ENCODE measurements at places on chromosomes 16 and 17.

GRCh38 chr17:79970576-79971068 is 65.0 kb downstream of the TBC1D16 start:
- DNase-seq: peak; percentile 30

- no peak for DNase-seq
These were observed 8.7 kb upstream of the ETV4 start for GRCh38 chr17:43554857-43555256.

- no peak for DNase-seq
These were observed 10.5 kb upstream of the C17orf58 start for GRCh38 chr17:68006797-68007196.

- no peak for DNase-seq
These were observed 58.0 kb downstream of the KANSL1 start for GRCh38 chr17:46135126-46135812.

DNA sequence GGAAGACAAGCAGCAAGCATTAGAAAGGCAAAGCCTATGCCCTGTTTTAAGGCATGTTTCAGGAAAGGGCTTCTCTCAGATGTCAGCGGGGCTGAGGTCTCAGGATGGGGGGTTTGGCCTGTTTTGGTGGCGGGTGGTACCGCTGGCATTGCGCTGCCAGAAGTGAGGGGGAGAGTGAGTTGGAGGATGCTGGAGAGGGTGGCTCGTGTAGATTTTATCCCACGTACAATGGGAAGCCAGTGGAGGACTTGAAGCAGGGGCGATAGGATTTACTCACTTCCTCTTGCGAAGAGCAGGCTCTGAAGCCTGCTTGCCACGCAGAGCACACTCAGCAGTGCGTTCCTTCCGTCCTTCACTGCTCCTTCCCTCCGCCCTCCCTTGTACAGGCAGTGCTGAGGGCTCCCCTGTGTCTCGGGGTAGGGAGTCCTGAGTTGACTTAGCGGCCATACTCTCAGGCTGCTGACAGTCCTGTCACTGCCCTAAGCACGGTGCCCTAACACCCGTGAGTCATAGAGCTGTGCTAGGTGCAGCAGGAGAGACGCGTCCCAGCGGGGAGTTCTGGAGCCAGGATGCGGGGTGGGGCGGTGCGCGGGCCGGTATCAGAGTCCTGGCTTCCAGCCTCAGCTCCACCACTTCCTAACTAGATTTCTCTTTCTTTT is 113.1 kb downstream of the SNX29 start:
- no peak for DNase-seq

GRCh38 chr17:1975573-1975972 is 49.6 kb downstream of the RTN4RL1 start:
- no peak for DNase-seq

DNA sequence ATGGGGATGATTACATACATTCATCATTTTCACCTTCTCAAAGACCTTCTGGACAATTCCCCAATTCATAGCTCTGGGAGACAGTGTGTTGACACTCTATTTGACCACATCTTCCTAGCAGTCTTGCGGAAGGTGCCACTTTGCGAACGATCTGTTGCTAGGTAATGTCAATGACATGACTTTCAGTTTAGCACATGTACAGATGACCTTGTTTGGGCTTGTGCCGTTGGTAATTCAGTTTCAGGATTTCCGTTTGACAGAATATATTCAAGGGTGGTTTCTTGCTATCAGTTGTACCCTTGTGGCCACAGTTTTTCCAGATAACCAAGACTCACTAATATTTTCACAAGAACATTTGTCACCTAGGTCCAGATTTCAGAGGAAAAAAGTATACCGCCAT is 478.2 kb downstream of the WWOX start:
- DNase-seq: no peak

DNA sequence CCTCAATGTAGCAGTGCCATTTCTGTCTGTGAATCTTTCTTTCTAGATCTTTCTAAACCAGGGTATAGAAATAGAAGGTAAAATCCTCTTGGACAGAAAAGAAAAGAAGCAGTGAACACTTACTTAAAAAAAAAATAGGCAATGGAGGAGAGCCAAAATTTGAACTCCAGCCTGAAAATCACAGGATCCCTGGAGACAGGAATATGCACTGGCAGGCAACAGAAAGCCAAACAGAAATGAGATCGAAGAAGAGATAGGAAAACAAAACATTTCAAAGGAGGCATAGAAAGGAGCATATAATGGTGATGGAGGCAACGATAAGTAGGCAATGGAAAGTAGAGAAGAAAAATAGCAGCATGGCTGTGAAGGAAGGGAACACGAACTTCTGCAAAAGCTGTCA is 253.7 kb upstream of the HSBP1 start:
- DNase-seq: no peak

DNA sequence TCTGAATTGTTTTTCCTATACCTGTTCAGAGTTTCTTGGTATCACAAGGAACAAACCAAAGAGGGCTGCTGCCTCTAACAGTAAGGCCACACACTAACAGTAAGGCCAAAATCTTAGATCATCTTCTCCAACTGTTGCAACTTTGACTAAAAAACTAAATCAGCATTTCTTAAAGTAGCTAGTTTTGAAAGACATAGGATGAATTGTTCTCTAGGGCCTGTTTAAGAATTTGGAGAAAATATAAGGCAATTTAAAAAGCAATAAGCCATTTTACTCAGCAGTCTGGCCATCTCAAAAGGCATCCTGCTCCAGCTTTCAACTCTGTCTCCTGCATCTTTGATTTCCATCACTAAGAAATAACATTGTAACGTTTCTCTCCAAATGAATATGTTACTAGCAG is 105.0 kb upstream of the MON1B start:
- no peak for DNase-seq

DNA sequence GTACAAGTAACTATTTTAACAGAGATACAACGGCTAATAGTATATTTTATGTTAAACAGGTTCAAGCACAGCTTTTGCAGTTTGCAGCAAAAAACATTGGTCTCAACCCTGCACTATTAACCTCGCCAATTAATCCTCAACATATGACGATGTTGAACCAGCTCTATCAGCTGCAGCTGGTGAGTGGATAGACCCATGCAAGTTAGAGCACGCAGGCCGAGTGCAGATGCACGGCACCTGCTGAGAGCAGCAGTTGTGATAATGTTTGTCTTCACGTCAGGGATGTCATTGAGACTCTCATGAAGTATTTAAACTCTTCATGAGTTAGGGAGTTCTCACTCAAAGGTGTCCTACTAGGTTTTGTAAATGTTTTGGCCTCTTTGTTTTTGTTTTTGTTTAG is 45.6 kb downstream of the TMC6 start:
- no peak for DNase-seq

DNA sequence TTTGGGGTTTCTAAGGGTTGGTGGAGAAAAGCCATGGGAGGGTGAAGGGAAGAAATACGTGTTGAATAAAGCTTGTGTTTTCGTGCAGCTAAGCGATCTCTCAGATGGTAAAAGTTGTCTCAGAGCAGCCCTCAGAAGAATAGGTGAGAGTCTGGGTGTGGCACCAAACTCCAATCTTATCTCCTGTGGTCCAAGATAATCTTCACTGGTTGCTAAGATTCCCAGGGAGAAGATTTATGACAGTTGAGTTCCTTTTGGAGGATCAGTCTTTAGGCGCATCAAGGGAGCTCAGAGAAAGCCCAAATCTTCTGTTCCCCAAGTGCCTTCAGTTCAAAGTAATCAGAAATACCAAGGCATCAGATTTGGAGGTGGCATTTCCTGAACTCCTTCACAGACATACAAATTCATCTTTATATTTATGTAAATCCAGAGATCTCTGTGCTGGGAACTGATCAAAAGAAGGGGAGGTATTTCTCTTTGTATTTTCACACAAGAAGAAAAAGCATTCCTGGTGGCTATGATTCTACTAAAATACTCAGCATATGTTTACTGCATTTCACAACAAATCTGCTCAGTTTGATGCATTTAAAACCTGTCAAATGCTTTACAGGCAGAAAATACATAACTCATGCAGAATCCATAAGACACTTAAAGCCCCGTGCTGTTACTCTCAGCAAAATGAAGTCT is 102.9 kb downstream of the ABCC12 start:
- DNase-seq: no peak

- no peak for DNase-seq
These were observed 38.4 kb downstream of the CENPV start for GRCh38 chr17:16314859-16315258.

DNA sequence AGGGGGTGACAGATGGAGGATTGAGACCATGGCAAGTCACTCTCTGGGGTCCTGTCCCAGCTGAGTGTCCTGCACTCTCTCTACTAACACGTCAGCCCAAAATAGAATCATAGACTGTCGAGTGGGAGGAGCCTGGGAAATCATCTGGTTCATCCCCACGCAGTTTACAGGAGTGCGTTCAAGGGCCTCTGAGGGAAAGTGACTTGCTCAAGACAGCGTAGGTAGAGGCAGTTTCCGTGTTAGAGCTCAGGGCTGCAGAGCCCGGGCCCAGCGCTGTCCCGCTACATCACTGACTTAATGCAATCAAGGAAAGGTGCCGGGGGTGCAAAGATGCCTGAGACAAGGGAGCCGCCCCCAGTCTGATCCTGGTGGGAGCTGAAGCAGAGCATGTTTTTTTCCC is 10.3 kb downstream of the GSG1L2 start:
- no peak for DNase-seq

DNA sequence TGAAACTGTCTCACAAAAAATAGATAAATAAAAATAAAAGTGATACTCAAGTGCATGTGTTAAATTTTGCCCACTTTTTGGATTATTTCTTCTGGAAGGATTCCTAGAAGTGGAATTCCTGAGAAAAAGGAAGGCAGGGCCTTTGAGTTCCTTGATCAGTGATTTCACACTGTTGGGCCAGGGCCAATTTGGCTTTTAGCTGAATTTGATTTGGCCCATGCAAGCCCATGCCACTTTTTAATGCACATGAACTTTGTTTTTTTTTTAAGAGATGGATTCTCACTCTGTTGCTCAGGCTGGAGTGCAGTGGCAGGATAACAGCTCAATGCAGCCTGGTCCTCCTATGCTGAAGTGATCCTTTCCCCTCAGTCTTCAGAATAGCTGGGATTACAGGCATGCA is 96.3 kb downstream of the TNFRSF13B start:
- no peak for DNase-seq

GRCh38 chr16:85350973-85351372 is 238.7 kb upstream of the CIBAR2 start:
- no peak for DNase-seq

GRCh38 chr17:81120695-81121621 is 44.3 kb upstream of the PVALEF start:
- no peak for DNase-seq

DNA sequence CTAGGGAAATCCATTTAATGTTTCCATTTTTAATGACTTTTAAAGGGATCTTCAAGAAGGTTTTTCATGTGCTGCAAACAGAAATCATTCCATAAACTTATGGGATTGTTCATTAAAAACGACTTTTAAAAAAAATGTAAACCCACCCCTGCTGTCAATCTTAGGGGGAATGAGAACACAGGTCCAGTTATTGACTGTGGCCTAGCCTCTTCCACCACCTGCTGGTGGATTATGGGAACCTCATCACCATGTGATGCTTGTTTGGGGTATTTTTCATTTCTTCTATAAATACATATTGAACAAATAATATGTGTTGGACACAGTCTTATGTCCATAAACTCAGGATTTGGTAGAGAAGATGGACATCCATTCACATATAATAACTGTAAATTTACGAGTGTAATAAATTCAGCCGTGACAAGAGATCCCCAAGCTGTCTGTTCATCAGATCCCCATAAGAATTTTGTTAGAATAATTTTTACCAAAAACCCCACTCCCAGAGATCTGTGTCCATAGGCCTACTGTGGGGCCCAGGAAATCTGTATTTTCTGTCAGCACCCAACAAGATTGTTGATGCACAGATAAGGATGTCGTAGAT is 42.0 kb upstream of the TMC5 start:
- DNase-seq: peak; percentile 39

- DNase-seq: no peak
These were observed 11.8 kb downstream of the NXPH3 start for GRCh38 chr17:49587366-49588073.

- no peak for DNase-seq
These were observed 67.8 kb downstream of the TMEM100 start for GRCh38 chr17:55654821-55655220.

DNA sequence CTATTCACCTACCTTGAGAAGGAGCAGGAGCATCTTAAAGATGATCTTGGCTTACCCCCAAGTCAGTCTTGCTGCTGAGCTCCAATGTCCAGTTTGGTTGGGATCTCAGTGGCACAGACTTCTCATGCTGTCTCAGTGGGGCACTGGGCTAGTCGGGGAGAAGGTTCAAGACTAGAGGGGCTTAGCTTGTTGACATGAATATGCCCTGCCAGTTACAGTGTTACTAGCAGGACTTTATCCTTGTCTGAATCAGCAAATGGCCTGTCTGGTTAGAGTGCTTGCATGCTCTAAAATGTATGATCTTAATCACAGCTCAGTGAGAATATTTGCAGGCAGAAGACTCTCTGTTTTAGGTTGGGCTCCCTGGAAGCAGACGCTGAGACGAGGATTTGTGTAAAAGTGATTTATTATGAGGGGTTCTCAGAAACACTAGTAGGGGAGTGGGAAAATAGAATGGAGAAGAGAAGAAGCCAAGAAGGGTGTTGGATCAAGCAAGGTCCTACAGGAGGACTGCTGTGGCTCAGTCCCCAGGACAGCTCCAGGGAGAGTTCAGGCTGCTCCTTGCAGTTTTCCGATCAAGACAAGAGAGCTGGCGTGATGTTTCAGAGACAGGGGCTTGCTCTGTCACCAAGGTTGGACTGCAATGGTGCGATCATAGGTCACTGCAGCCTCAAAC is 150.4 kb upstream of the HS3ST2 start:
- no peak for DNase-seq

DNA sequence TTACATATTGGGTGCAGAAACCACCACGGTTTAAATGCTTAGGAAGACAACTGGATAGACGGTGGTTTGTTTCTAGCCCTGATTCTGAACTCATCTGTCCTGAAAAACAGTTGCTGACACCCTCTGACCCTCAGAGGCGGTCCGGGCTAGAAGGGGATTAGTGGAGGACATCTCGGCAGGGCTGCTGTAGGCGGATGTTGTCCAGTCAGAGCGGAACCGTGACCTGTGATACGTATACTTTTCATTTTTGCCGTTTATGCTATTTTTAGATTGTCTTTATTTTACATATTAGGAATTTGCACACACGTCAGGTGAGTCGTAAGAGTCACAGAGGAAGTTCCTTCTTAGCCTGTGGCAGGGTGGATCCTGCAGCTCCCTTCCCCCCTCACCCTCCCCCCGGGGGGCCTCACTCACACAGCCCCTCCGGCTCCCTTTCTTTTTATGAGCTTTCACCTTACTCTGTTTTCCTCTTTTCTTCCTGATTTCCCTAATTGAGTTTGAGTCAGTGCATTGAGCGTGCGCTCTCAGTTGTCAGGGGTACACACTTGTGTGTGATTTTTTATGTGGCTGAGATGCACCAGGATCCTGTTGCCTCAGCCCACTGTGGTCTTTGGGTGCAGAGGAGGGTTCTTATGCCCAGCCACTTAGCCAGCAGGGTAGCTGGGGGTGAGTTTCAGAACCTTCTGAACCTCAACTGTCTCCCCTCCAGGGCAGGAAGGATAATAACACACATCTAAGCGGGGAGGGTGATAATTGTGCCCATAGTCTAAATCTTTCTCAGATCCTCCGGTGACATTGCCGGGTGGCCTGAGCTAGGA is 211.1 kb upstream of the CHMP6 start:
- no peak for DNase-seq

DNA sequence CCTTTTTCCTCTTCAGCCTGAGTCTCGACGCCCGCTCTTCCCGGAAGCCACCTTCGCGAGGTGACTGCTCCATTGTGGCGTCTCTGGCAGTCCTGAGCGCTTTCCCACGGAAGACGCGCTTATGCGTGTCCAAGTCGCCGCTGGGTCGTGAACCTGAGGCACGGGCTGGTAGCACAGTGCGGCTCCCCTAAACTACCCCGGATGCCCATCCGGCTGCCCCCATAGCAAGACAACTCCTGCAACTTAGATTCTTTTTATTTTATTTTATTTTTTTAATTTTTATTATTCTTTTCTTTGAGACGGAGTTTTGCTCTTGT is 2.1 kb upstream of the ESRP2 start:
- DNase-seq: no peak

All from NCI-H1930 (cell line).